ENCODE measurements at places on chromosomes 2 and 18. TPM values are rescaled to one million over a fixed set of nuclear protein-coding genes. Genes with fewer than 3 reads are reported as not detected.

DNA sequence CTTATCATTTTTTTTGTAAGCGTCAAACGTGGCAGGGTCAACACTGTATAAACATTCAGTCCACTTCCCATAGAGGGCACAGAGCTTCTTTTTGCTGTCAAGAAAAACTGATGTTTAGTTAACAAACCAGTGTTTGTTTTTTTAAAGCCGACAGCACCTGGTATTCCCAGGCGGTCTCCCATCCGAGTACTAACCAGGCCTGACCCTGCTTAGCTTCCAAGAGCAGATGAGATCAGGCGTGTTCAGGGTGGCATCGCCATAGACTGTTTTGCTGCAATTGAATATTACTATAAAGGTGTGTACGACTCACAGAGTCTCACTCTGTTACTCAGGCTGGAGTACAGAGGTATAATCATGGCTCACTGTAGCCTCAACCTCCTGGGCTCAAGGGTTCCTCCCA is 31.5 kb downstream of the CABYR start:
- no peak for DNase-seq

The PPP1CB gene
- total RNA-seq, result 366 TPM

The GAD1 gene
- not detected for total RNA-seq

GRCh38 chr2:5777131-5777535 is 84.9 kb downstream of the SOX11 start:
- DNase-seq, result no peak

DNA sequence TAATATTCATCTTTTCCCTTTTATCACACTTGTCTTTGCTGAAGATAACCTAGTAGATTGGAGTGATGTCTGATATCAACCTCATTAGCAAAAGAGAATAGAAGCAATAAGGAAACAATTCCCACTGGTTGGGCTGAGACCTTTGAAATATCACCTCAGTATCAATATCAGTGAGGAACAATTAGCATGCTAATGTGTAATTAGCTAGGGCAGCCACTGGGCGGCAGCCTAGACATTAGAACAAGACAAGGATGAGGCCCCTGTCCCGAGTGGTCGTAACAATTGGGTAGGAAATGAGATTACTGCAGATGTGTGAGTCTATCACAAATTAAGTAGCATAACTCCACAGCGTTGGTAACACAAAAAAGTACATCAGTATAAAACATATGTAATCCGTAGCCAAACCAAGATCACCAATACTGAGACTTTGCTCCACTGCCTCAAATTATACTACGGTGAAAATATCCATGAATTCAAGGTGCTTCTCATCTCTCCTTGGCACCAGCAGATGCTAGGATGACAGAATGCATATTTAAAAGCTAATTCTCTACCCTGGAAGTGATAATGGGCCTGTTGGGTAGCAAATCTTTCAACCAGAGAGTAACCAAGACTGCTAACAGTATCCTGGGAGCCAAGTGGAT is 99.1 kb downstream of the ALPK2 start:
- no peak for DNase-seq

The GDF7 gene
- 9.2 TPM for total RNA-seq

DNA sequence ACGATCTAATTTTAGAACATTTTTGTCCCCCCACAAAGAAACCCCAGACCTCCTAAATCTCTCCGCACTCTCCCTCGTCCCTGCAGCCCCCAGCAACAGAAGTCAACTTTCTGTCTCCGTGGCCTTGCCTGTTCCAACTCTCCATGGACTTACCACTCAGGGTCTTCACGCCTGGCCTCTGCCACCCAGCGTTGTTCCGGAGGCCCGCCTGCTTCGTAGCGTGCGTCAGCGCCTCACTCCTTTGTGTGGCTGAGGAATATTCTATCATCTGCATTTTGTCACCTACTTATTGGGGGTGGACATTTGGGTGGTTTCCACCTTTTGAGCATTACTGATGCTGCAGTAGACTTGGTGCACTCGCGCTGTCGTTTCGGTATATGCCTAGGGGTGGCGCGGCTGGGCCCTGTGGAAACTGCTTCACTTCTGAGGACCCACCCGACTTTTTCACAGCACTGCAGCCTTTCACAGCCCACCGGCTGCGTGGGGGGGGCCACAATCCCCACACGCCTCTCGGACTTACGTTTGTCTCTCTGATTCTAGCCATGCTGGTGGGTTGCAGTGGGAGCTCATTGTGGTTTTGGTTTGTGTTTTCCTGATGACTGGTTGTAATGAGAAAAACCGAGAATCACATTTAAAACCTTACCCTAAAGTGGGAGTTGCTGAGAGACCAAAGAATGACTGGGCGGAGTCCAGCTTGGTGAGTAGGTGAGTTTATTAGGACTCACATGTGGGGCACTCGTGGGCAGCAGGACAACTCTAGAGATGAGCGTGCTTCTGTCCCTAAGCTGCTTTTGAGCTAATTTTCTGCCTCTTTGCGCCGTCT is 1.4 kb upstream of the HSBP1L1 start:
- DNase-seq, result no peak

- no peak for DNase-seq
Measured at GRCh38 chr2:170377500-170378207, 199.7 kb downstream of the MYO3B start.

- no peak for DNase-seq
Measured at GRCh38 chr18:55906536-55906935, 318.5 kb upstream of the TCF4 start.

- DNase-seq, result no peak
Measured at GRCh38 chr2:224173933-224174332, 134.8 kb upstream of the SERPINE2 start.

GRCh38 chr18:1511619-1512311 is 607.1 kb downstream of the ADCYAP1 start:
- DNase-seq, result no peak

The MAL gene
- 0.29 TPM for total RNA-seq

- no peak for DNase-seq
Measured at GRCh38 chr2:194661431-194661830, 995.6 kb upstream of the SLC39A10 start.

GRCh38 chr2:225192869-225193268 is 150.6 kb upstream of the DOCK10 start:
- DNase-seq, result no peak

The GALR1 gene
- total RNA-seq, result not detected

The RUFY4 gene
- not detected for total RNA-seq

- no peak for DNase-seq
Measured at GRCh38 chr2:167575276-167575675, 672.1 kb downstream of the STK39 start.

Data from uterus (tissue), 4 donors.